Lung (tissue), 17 donors: ENCODE measurements at places on chromosomes 3 and 15.

DNA sequence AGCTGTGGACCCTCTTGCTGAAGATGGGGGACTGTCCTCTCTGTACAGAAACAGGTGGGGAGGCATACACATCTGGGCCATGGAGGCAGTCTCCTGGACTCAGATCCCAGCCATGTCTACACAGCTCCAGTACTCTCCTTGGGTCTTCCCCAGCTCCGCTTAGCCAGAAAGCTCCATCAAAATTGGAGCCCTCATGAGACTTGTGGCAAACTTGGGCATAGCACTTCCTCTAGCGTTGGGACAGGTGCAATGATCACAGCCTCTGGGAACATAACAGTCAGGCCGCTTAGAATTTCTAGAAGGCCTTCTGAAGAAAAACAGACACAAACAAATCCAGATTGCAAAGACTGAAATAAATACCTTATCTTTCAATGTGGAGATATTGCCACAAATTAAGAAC is 634.3 kb upstream of the GOLIM4 start:
- DNase-seq, result no peak

DNA sequence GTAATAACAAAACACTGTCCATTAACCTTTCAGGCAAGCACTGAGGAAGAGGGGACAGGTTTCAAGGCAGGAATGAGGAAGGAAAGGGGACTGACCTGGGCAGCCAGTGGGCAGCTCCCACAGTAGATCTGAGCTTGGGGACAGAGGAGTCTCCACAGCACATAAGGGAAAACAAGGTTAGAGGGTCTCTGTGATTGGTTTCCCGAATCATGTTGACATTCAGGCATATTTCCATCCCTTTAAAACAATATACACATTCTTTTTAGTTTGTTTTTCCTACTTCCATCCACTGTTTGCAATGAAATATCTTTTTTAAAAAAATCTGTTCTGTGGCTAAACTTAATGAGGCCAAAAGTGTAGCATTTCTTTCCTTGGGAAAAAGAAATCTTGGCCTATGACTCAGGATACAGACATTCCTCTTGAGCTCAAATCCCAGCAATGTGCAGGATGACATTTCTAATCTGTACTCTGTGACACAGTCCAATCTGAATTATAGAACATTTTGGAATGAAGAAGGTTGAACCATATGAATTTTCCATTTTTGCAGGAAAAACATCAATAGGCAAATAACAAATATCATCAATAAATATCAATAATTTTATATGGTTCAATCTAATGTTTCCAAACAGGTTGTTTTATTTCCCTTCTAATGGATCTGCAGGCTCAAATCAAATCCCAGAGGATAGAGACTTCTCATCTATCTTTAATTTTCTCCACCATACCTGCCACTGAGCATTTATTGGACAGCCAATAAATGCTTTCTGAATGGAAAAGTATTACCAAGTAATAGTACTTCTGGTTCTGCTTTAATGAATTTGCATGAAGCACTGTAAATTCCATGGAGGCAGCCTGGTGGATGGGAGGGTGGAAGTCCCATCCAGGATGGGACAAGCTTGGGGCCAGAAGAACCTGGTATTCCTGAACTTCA is 54.1 kb downstream of the ITGB5 start:
- no peak for DNase-seq

DNA sequence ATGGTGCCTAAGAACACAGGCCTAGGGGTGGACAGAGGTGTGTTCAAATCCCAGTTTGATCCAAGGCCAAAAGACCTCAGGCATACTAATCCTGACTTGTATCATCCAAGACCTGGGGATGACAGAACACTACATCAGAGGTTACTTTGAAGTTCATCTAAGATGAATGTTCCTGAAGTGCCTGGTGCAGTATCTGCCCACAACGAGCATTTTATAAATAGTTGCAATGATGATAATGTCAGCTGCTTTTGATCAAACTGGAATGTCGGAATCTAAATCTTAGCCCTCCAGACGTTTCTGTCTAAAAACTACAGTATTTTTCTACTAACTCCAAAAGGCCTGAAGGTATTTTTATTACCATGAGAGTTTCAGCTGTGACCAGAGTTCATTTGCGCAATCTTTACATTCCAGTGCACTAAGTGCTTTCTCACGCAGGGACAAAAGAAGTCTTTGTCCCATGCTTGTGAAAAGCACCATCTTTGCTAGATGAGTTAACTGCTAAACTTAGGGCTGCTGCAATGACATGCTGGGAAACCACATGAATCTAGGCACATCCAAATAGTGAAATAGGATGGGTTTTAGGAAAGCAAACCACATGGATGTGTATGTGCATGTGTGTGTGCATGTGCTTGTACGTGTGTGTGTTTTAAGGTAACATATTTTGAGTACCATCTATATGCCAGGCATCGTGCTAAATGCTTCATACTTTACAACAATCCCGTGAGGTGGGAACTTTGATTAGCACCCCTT is 18.1 kb downstream of the ANXA2 start:
- peak; percentile 77 for DNase-seq

DNA sequence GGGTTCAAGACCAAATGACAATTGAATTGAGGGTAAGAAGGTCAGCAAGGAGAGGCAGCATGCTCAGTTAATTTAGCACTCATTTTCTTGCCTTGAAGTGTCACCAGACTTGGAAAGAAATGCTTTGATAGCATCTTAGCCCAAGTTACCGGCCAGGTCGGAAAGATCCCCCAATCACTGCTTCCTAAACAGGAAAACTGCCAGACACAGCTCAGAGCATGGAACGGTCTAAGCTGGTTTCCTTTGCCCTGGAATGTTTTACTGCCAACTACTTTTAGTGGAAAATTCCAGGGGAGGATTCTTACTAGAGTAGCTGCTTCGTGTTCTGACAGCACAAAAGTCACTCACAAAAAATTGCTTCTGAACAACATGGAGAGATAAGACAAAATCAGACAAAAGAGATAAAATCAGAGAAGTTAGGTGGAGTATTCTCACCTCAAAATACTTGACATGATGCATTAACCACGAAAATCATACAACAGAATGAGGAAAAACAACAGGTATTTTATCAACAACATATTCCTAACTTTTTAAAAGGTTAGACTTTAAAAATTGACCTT is 65.5 kb downstream of the CCR4 start:
- no peak for DNase-seq

DNA sequence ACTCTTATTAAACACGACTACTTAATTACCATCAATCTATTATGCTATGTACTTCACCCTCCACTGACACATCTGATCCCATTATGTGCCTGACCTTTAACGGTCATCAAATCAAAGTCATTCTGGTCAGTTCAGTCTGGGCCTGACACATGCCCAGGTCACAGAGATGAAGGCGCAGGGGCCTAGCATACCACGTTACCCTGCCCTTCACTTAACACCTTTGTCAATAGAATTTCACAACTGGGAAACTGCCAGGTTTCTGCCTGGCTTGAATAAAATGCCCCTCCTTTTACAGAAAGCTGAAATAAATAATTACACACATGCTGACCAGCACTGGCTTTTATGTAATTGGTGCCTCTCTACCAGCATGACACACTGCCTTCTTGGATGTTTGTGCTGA is 39.5 kb downstream of the MECOM start:
- peak; percentile 45 for DNase-seq
